KBM-7 (cell line): ENCODE measurements at places on chromosomes 13 and 19.

- DNase-seq, result no peak
Observed at GRCh38 chr19:40677156-40677555, 13.3 kb downstream of the NUMBL start.

- no peak for DNase-seq
Observed at GRCh38 chr19:6495947-6496346, 6.2 kb downstream of the TUBB4A start.

GRCh38 chr13:49953560-49953959 lies 17.4 kb upstream of the SPRYD7 start:
- no peak for DNase-seq

DNA sequence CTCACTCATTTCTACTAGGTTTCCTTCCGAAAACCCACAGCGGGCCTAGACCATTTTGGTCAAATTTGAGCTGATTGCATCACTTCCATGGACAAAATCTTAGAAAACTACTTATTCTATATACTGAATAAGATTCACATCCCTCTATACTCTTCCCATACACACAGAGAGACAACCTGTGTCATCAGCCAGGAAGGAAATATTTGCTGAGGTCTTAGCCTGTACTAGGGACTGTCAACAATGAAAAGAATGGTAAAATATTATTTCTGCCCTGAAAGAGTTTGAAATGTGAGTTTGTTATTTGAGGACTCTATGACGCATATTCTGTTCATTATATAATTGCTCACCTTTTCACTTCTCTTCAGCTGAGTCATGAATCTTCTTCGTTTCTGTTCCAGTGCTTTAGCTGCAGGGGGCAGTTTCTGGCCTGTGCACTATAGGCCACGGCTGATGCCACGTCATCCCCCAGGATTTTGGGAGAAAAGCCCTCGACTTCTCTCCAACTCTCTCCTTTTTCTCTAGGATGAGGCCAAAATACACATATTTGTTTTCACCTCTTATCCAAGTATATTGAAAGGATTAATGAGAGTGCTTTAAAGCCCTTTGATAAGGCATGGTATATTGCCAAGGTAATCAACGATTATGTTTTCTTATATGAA lies 47.7 kb downstream of the GSX1 start:
- no peak for DNase-seq

DNA sequence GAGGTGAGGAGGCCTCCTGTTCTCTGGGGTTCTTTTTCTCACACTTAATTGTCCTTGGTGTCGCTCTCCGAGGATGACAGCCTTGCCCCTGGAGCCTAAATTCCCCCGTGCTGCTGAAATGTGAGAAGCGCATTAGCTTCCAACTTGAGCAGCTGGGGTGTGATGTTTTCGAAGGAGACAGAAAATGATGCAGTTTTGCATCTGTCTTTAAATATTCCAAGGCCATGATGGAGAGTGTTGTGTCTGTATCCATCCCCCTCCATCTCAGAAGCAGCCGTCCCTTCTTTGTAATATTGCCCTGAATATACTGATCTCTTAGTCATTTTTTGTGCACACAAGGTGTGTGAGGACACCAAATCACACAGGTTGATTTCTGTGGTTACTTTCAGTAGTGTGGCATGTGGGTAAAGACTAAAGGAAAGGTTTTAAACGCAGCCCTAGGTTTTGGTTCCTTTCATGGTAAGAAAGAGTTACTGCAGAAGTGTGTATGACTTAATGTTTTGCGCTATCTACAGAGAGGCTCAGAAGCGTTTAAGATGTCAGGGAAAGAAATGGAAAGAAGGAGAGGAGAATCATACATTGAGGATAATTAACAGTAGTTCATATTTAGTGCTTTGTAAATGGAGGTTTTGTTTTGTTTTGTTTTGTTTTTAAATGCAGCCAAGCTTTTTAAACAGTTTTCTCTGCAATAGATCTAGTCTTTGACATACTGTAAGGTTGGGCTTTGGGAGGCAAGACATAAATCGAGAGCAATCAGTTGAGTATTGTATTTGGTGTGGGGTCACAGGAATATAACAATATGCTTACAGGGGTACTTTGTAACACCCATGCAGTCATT lies 1.6 kb downstream of the NBEA start:
- DNase-seq, result peak; percentile 13

DNA sequence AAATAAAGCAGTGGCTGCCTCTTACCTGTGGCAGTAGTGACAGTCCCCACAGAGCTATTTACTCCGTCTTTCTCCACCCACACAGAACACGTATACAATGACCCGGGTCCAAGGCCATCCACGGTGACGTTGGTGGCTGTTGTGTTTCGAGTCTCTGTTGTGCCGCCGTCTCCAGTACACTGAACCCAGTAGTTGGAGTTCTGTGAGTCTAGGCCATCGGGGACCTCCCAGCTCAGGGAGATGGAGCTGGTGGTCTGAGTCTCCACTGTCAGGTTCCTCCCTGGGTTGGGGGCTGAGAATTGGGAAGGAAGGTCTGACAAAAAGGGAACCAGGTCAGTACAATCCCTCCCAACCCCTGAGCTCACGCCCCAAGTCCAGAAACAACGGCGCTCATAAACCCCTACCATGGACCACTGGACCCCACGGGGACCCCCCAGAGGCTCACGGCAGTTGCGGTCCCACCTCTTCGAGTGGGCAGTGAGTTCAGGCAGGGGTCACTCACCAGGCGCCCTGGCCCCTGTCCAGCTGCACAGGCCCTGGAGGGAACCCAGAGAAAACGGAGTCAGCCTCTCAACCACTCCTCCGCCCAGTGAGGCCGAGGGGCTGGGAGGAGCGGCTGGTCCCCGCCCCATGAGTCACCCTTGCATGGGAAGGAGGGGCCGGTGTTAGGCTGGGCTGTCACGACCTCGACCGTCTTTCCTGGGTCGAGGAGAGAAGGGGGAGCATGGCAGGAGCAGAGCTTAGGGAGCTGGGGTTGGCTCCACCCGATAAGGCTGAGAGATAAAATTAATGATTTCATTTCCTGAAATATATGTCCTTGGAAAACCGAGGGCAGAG lies 2.4 kb downstream of the PTPRH start:
- peak; percentile 72 for DNase-seq

- no peak for DNase-seq
Observed at GRCh38 chr19:10110972-10111317, 548 bp upstream of the P2RY11 start.

- DNase-seq, result peak; percentile 81
Observed at GRCh38 chr19:35557539-35558399, 5.7 kb downstream of the ATP4A start.

DNA sequence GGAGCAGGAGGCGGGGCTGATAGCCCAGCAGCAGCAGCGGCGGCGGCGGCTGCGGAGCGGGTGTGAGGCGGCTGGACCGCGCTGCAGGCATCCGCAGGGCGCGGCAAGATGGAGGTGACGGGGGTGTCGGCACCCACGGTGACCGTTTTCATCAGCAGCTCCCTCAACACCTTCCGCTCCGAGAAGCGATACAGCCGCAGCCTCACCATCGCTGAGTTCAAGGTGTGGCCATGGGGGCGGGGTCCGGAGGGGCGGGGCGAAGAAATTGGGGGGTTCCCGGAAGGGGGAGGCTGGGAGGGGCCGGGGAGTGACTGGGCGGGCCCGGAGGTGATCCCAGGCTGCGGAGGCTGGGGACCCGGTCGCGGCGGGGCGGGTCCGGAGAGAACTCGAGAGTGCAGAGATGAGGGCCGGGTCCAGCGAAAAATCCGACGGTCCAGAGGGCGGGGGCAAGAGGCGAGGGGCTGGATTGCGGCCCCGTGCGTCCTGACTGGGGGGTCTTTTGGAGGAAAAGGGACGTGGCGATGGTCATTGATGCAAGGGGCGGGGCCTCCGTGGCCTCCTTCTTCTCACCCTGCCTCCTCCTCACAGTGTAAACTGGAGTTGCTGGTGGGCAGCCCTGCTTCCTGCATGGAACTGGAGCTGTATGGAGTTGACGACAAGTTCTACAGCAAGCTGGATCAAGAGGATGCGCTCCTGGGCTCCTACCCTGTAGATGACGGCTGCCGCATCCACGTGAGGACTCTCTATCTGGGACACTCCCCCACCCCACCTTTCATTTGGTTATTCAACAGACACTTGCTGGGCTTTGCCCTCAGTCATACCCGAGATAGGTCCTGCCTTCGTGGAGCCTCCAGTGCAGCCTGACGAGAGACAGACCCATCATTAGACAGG lies at the start of gene TBCB:
TBCB (plus strand) TSS at position 16 of the 891 bp plus-strand sequence; CDS start at position 109, 93 bp downstream.
- DNase-seq, result no peak
